Glutamatergic neuron (in vitro differentiated cells): ENCODE measurements at places on chromosomes 11 and 22. TPM values are rescaled to one million over a fixed set of nuclear protein-coding genes. Genes with fewer than 3 reads are reported as not detected.

Gene CARD16
- total RNA-seq, result not detected

Gene ARHGAP1
- 38.4 TPM for total RNA-seq

Gene ARHGAP8
- 0.59 TPM for total RNA-seq

Gene MRPL21
- 54.3 TPM for total RNA-seq

Gene PRCP
- 12.3 TPM for total RNA-seq

Gene SLC5A4
- not detected for total RNA-seq

GRCh38 chr11:114130115-114130576, 70.6 kb downstream of the ZBTB16 start:
- H3K36me3 ChIP-seq, result peaks cover 17% of the 10 kb centered on the region
- no peak overlapping the region for H3K27ac ChIP-seq
- peaks cover 19% of the 10 kb centered on the region for H3K4me1 ChIP-seq
- H3K27me3 ChIP-seq, result peaks cover 8% of the 10 kb centered on the region

DNA sequence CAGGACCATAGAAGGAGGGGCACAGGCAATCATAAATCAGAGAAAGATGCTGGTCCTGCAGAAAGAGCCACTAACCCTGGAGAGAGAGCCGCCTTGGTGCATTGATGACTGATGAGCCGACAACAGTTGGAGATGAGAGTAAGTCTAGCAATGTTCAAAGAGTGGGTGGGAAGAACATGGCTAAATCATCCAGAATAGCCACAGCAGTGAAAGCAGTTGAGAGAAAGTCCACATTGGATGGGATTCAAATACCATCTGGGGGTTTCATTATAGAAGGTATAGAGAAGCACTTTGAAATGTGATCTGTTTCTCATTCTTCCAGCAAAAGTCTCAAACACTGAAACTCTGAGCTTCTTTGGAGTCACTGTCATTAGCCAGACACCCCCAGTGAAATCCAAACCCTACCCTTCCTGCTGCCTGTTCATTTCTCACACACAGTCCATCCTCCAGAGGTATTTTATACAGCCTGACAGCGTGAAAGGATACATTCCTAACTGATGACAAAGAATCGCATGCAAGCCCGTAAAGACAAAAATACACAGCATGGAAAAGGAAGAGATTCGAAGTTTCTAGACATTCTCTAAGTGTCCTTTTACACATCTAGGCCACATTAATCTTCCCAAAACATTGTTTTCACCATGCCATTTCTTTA, 303.1 kb upstream of the MPPED2 start:
- no peak overlapping the region for H3K27ac ChIP-seq
- H3K36me3 ChIP-seq, result no peaks in the 10 kb centered on the region
- H3K4me3 ChIP-seq, result no peak overlapping the region
- H3K4me1 ChIP-seq, result no peaks in the 10 kb centered on the region
- DNase-seq, result no peak

- no peaks in the 10 kb centered on the region for H3K4me1 ChIP-seq
- no peak overlapping the region for H3K4me3 ChIP-seq
- peaks cover 17% of the 10 kb centered on the region for H3K27me3 ChIP-seq
- H3K36me3 ChIP-seq, result no peaks in the 10 kb centered on the region
Measured at GRCh38 chr11:30015725-30016412, 961 bp downstream of the KCNA4 start.

DNA sequence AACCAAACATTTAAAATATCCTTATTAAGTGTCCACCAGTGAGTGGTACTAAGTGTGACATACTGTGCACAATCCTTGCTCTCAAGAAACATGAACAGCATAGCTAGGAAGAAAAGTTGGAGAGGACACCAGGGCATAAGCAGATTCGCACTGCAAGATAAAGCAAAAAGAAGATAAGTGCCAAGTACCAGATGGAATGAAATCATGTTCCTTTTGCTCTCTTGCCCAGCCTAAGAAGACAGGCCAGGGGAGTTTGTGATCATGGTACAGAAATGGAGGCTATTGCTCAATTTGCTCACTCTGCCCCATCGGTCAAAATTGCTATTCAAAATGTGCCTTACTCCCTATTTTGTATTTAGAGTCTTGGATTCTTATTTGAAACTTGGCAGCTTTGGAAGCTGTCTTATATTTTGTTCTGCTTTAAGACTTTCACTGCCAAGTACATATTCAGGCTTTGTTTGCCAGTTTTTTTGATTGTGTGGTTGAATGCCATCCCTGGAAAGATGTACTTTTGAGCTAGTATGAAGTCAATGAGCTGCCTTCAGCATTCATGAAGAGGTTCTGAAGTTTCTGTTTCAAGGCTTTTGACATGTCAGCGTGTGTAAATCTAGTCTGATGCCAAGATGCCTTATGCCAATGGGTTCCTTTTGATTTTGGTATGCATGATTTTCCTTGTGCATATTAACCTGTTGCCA, 90.3 kb downstream of the PAX6 start:
- no peak overlapping the region for H3K27ac ChIP-seq
- H3K27me3 ChIP-seq, result no peaks in the 10 kb centered on the region
- H3K4me1 ChIP-seq, result peaks cover 3% of the 10 kb centered on the region
- no peak for DNase-seq

- H3K27ac ChIP-seq, result no peak overlapping the region
- H3K27me3 ChIP-seq, result no peaks in the 10 kb centered on the region
- peaks cover 11% of the 10 kb centered on the region for H3K4me1 ChIP-seq
- no peaks in the 10 kb centered on the region for H3K36me3 ChIP-seq
- no peak for DNase-seq
Measured at GRCh38 chr11:131656179-131656838, 285.9 kb downstream of the NTM start.

GRCh38 chr11:36412781-36413383, 97.2 kb downstream of the TRAF6 start:
- DNase-seq, result no peak
- H3K27me3 ChIP-seq, result no peaks in the 10 kb centered on the region
- H3K36me3 ChIP-seq, result no peaks in the 10 kb centered on the region
- H3K4me3 ChIP-seq, result no peak overlapping the region
- peaks cover 4% of the 10 kb centered on the region for H3K4me1 ChIP-seq

DNA sequence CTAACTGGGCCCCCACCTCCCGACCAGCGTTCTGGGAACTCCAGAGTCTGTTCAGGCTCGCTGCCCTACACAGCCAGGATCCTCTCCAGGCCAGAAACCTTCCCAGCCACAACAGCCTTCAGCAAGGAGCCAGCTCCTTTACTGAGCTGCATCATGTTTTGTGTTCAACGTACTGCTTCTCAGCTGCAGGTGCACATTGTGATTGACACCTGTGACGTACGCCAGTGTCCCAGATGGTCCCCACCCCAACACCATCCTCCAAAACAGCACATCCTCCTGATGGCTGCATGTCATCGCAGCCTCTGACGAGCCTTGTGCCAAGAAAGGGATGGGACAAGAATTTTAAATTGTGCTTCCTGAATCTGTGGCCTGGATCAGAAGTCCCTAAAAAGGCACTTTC, 117.5 kb downstream of the SPATA19 start:
- H3K36me3 ChIP-seq, result peaks cover 5% of the 10 kb centered on the region

GRCh38 chr11:44470854-44471253, 94.6 kb upstream of the CD82 start:
- no peaks in the 10 kb centered on the region for H3K4me1 ChIP-seq
- H3K27ac ChIP-seq, result no peak overlapping the region
- peaks cover 9% of the 10 kb centered on the region for H3K27me3 ChIP-seq
- no peak overlapping the region for H3K4me3 ChIP-seq
- no peak for DNase-seq

DNA sequence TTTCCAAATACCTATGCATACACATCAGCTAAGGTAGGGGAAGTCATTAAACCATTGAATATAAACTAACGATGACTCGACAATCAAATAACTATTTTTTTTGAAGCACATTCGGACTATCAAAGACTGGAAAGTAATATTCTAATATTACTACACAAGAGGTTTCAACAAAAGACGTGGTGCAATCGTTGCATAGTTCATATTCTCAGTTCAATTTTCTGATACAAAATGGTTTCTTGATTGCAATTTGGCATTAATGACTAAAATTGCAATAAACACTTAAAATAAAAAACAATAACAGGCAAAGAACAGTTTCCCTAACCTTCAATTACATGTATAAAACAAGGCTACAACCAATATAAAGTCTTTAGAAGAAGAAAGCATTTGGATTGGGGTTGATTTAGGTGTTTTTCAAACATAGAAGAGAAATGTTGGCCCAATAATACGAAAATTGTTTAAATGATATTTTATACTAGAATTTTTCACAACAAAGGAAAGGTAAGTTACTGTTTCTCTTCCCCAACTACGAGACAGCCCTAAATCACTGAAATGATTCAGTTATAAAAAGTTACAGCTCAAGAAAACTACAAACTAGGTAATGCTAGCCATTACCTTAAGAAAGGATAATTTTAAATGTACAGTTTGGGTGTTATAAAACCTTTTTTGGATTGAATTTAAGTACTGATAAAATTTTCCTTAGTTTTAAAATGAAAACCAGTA, 17.6 kb downstream of the BLID start:
- no peaks in the 10 kb centered on the region for H3K27me3 ChIP-seq
- peaks cover 6% of the 10 kb centered on the region for H3K4me1 ChIP-seq
- no peaks in the 10 kb centered on the region for H3K36me3 ChIP-seq
- H3K27ac ChIP-seq, result no peak overlapping the region

DNA sequence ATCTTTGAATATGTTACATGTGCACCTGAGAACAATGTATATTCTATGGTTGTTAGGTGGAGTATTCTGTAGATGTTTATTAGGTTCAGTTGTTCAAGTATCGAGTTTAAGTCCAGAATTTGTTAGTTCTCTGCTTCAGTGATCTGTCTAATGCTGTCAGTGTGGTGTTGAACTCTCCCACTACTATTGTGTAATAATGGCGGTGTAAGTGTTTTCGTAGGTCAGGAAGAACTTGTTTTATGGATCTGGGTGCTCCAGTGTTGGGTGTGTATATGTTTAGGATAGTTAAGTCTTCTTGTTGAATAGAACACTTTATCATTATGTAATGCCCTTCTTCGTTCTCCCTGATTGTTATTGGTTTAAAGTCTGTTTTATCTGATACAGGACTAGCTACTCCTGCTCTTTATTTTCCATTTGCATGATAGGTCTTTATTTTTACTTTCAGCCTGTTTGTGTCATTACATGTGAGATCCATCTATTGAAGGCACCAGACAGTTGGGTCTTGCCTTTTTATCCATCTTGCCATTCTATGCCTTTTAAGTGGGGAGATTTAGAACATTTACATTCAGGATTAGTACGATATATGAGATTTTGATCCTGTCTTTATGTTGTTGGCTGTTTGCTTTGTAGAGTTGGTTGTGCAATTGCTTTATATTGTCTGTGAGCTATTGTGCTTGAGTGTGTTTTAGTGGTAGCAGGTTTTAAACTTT, 121.6 kb downstream of the DDX10 start:
- no peak overlapping the region for H3K27ac ChIP-seq
- H3K4me1 ChIP-seq, result peaks cover 5% of the 10 kb centered on the region
- no peak for DNase-seq

DNA sequence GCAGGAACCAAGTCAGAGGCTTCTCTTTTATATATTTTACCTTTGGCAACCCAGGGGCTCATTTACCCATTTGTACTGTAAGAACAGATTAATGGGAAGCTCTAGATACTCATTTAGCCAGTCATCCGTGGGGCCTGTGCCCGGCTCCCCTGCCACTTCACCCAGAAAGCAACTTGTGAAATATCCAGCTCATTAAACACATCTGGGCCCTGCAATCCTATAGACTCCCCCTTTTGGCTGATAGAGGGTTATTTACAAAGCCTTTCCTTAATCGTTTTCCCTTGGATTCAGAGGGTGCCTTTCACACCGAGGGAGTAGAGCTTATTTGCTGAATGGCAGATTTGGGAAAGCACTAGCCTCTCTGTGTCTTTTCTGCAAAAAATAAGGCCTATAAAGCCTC, 118.7 kb upstream of the SORL1-AS1 start:
- DNase-seq, result no peak
- H3K4me3 ChIP-seq, result no peak overlapping the region
- peaks cover 12% of the 10 kb centered on the region for H3K4me1 ChIP-seq
- H3K36me3 ChIP-seq, result peaks cover 4% of the 10 kb centered on the region
- no peak overlapping the region for H3K27ac ChIP-seq

- no peaks in the 10 kb centered on the region for H3K27me3 ChIP-seq
- H3K36me3 ChIP-seq, result no peaks in the 10 kb centered on the region
- no peaks in the 10 kb centered on the region for H3K4me1 ChIP-seq
- no peak for DNase-seq
- H3K27ac ChIP-seq, result no peak overlapping the region
- H3K4me3 ChIP-seq, result no peak overlapping the region
Measured at GRCh38 chr11:21403069-21403468, 733.7 kb downstream of the NELL1 start.

GRCh38 chr11:68673991-68674390, 10.4 kb upstream of the GAL start:
- H3K27me3 ChIP-seq, result peaks cover 5% of the 10 kb centered on the region
- H3K4me1 ChIP-seq, result peaks cover 23% of the 10 kb centered on the region
- peaks cover 4% of the 10 kb centered on the region for H3K36me3 ChIP-seq
- H3K27ac ChIP-seq, result peak overlapping the region; percentile 23
- H3K4me3 ChIP-seq, result no peak overlapping the region

- H3K36me3 ChIP-seq, result no peaks in the 10 kb centered on the region
- DNase-seq, result no peak
- H3K27me3 ChIP-seq, result peaks cover 4% of the 10 kb centered on the region
- peaks cover 5% of the 10 kb centered on the region for H3K4me1 ChIP-seq
Measured at GRCh38 chr11:76579056-76579751, 91.3 kb downstream of the LRRC32 start.

DNA sequence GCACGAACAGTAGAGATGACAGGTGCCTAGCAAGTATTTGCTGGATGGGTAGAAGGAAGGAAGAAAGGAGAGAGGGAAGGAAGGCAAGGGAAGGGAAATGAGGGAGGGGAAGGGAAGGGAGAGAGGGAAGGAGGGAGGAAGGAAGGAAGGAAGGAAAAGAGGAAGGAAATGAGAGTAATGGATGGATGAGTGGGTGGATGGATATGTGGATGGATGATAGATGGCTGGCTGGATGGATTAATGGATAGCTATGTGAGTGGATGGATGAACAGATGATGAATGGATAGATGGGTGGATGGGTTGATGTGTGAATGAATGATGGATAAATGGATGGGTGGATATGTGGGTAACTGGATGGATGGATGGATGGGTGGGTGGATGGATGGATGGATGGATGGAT, 125.9 kb upstream of the FGF3 start:
- H3K4me3 ChIP-seq, result no peak overlapping the region
- no peaks in the 10 kb centered on the region for H3K36me3 ChIP-seq
- DNase-seq, result no peak
- no peaks in the 10 kb centered on the region for H3K4me1 ChIP-seq

- H3K36me3 ChIP-seq, result peaks cover 4% of the 10 kb centered on the region
- no peak overlapping the region for H3K27ac ChIP-seq
- peaks cover 13% of the 10 kb centered on the region for H3K4me1 ChIP-seq
- no peak overlapping the region for H3K4me3 ChIP-seq
- no peak for DNase-seq
- H3K27me3 ChIP-seq, result peaks cover 2% of the 10 kb centered on the region
Measured at GRCh38 chr11:14555818-14556217, 35.6 kb upstream of the PSMA1 start.

GRCh38 chr22:27962268-27963044, 43.4 kb upstream of the PITPNB start:
- H3K4me1 ChIP-seq, result peaks cover 4% of the 10 kb centered on the region
- no peak overlapping the region for H3K27ac ChIP-seq
- no peak overlapping the region for H3K4me3 ChIP-seq
- H3K36me3 ChIP-seq, result peaks cover 2% of the 10 kb centered on the region
- H3K27me3 ChIP-seq, result no peaks in the 10 kb centered on the region

- H3K36me3 ChIP-seq, result peaks cover 3% of the 10 kb centered on the region
- no peaks in the 10 kb centered on the region for H3K4me1 ChIP-seq
- DNase-seq, result peak; percentile 72
- peak overlapping the region; percentile 36 for H3K4me3 ChIP-seq
- H3K27me3 ChIP-seq, result peaks cover 3% of the 10 kb centered on the region
- H3K27ac ChIP-seq, result no peak overlapping the region
Measured at GRCh38 chr11:73404048-73404447, 27.8 kb downstream of the RELT start.

GRCh38 chr11:35487532-35488078, 37.8 kb downstream of the PAMR1 start:
- H3K27me3 ChIP-seq, result peaks cover 6% of the 10 kb centered on the region
- H3K27ac ChIP-seq, result no peak overlapping the region
- no peak overlapping the region for H3K4me3 ChIP-seq
- peaks cover 3% of the 10 kb centered on the region for H3K4me1 ChIP-seq
